ENCODE measurements at places on chromosomes 5 and 9.

DNA sequence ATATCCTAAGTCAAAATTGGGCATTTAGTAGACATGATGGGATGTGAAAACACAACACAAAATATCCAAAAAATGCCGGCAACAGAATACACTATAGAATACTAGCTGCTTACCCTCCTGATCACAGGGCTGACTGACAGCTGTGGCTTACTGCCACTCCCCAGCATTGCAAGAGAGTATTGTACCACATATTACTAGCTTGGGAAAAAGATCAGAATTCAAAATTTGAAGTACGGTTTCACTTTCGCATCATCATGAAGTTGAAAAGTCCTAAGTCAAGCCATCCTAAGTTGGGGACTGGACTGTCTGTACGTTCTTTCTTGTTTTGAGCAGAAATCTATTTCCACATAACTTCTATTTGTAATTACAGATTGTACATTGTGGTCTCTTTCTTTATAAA is 851.4 kb downstream of the MAT2B start:
- DNase-seq, result no peak

DNA sequence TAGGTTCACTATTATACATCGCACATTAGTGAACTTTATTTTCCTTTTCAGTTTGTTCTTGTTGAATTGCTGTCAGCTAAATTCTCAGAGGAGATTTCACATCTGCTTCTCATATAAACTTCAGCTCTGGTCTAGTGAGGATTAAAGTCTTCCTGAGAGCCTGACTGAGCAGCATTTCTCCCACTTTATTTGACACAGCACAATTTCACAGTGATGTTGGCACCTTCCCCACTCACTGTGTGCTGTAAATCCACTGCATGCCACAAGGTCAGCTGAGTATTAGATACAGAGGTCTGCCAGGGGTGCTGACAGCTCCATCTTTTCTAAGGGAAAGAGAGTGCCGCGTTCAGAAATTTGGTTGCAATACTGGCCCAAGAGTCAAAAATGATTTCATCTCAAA is 567.4 kb downstream of the PRR16 start:
- no peak for DNase-seq

- DNase-seq, result no peak
These were observed 85.4 kb downstream of the GLIS3 start for GRCh38 chr9:4214486-4214885.

GRCh38 chr5:177486256-177486655 is 11.1 kb downstream of the PDLIM7 start:
- DNase-seq, result no peak

- no peak for DNase-seq
These were observed 1135.0 kb upstream of the WWC1 start for GRCh38 chr5:167156446-167156845.

DNA sequence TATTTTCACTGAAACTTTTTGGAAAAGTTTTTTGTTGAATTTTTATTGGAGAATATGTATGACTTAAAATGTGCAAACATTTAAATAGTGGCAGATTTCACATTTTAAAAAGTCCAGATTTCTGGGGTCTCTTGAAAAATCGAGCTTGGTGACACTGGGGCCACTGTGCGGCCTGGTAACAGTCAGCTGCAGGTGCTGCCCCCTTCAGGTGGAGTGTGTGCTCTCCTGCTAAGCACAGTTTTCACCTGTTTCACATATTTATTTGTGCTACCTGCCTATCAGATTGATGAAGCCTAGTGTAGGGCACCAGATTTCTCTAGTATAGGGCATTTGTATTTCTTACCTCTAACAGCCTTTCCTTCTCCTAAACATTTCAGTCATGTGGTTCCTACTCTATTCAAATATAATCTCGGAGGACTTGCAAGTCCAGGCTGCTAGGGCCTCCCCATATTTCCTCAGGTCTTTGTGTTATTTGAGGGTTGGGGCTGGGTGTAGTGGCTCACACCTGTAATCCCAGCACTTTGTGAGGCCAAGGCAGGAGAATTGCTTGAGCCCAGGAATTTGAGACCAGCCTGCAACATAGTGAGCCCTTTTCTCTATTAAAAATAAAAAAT is 95.8 kb upstream of the KLF9 start:
- DNase-seq, result peak; percentile 17

DNA sequence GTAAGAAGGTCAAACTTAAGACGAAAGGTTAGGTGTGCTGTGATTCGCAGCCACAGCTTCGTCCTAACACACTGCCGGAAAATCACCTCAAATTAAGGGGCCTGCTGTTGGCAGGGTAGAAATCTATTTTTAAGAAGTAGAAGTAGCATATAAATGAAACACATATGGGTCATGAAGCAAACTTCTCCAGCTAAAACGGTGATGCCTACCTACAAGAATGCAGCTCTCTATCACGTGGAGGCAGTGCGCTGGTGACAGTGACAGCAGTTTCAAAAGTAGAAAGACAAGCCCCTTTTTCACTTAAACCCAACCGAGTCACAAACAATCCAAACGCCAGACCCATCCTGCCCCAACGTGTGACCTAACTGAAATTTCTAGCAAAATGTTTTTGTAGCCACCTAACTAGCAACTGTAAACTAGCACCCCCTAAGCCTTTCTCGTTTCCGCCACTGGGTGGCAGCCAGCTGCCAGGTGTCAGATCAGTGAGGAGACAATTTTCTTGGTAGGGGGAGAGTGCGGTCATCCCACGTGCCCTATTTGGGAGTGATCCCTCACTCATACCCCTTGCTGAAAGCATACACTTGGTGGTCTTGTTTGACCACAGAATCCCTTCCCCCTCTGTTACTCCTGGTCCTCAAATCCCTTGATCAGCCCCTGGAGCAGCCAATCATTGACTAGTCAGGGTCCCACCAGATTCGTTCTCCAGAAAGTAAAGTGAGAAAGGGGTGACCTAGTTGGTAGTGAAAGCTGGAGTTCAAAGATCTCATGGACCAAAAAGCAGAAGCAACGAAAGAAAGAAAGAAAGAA is 71.8 kb upstream of the MAMDC2 start:
- peak; percentile 54 for DNase-seq

- no peak for DNase-seq
These were observed 19.8 kb downstream of the DYNC2I2 start for GRCh38 chr9:128636556-128637530.

GRCh38 chr5:164962329-164962961 is 1457.0 kb downstream of the MAT2B start:
- DNase-seq, result no peak

- DNase-seq, result no peak
These were observed 171.0 kb downstream of the MSX2 start for GRCh38 chr5:174895360-174895759.

DNA sequence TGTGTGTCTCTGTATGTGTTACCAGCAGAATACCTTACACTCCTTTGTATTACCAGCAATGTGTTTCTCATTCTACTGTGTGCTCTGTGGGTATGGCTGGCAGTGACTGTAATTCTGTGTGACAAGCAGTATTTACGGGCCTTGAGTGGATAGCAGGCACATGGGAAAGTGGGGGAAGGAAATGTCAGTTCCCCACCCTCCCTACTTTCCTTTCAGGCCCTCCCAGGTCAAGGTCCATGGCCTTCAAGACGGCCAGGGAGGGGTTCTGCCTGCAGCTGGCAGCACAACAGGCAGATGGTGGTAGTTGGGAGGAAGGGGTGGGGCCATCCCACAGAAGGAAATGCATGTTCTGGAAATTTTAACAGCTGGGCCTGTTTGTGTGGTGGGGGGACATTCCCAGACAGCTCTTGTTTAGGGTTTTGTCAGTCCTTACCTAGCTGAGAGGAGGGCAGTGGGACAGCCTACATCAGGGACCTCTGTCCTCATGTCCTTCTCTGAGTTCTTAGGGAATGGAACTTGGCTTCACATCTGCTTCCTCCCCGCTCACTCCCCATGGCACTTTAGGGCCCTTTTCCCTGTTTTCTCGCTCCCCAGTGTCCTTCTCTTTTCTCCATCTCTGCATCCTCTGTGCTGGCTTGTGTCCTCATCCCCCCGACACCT is 14.6 kb upstream of the TNIP1 start:
- no peak for DNase-seq

GRCh38 chr9:126591083-126591482 is 22.6 kb upstream of the LMX1B start:
- no peak for DNase-seq

DNA sequence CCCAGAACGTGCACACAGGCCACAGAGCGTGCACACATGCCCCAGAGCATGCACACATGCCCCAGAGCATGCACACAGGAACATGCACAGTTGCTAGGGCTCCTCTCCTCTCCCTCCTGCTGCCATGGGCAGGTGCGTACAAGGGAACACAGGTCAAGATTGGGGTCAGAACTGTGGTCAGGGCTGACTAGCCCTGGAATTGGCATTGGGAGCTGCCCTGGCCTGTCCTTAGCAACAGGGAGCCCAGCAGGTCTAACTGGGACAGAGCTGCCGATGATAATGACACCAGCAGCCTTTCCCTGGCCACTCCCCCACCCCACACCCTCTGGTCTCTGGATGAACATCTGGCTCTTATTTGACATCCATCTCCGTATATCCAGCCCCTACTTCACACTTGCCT is 8.0 kb downstream of the PCDH1 start:
- DNase-seq, result no peak

DNA sequence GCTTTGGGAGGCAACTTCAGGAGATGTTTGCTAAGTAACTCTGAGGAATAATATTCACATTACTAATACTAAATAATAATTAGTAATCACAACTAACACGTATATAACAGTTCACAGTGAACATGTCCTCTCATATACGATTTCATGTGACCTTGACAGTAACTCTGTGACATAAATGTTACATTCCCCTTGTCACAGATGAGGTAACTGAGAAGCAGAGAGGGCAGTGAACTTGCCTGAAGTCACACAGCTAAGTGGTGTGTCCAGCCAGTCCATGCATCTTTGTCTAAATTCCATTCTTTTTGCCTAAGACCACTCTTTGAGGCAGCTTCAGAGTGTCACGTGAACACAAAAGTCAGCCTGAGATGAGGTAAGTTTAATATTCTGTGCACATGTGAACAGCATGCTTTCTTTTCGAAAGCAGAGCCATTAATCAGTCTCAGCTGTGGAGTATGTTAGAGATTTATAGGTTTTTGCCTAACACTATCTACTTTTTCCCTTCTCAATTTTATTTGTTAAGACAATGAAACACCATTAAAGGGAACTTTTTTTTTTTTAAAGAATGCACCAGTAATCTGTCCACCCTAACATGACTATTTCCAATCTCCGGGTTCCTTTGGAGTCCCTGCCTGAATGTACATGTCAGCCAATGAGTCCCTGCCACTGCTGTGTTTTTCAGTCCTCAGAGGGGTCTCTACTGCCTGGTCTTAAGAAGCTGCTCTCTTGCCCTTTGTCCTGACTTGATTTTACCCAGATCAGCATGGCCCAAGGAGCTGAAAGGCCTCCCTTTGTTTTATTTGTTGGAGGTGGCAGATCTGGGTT is 43.5 kb downstream of the SH3PXD2B start:
- DNase-seq, result no peak

- DNase-seq, result no peak
These were observed 120.6 kb downstream of the MSX2 start for GRCh38 chr5:174844971-174845370.

DNA sequence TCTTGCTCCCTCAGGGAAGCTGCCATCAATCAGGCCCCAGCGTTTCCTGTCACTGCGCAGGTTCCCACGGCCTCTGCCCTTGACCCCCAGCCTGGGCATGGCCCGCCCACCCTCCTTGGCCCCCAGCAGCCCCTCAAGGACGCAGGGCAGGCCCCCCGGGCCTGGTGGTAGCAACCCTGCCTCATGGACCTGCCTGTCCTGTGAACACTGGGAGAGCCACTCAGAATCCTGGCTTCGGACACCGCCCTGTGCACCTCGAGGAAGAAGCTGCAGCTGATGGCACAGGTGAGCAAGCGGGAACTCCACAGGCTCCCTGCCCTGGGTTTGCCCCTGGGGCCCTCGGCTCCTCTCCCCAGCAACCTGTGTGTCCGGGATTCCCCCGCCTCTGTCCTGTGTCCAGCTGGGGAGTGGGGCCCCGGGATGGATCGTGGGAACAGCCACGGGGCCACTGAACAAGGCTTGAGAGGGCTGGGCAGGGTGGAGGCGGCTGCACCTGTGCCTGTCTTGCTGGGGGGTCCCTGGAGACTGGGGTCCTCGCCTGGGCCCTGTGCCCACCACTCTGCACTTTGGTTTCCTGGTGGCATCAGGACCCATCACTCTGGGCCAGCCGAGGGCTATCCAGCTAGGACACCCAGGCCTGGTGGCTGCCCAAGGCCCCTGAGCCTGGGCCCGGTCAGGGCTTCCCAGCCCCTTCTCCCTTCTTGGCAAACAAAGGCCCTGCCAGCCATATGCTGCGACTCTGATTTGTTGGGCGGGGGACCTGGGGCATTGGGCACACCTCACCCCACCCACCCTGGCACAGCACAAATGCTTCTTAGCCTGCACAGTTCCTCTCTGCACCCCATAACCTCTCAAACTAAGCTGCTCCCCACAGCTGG is 33.5 kb upstream of the EGFL7 start:
- DNase-seq, result no peak

GRCh38 chr9:98117984-98118639 is 910 bp downstream of the TRIM14 start:
- no peak for DNase-seq

DNA sequence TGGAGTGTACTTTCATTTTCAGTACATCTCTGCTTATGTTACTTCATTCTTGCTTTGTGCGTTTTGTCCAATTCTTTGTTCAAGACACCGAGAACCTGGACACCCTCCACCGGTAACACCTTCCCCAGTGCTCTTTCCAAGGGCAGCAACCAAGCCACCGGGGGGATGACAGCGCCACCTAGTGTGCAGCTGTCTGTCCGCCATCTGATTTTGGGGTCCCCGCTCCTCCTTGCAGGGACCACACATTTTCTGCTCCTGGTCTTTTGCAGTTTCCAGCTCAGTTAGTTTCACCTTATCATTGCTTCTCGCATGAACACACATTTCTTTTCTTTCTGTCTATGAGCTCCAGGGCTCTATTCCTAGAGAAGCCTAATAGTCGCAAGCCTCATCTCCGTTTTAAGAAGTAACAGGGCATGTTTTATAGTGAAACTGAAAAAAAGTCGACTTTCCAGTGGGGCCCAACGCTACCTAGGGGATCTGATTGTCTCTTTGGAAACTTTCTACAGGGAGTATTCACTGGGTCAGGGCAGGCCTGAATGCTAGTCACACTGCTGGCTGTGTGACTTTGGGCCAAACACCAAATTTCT is 152.1 kb downstream of the FSTL4 start:
- peak; percentile 12 for DNase-seq
